ENCODE measurements at places on chromosomes 4 and X. TPM values are rescaled to one million over a fixed set of nuclear protein-coding genes. Genes with fewer than 3 reads are reported as not detected.

DNA sequence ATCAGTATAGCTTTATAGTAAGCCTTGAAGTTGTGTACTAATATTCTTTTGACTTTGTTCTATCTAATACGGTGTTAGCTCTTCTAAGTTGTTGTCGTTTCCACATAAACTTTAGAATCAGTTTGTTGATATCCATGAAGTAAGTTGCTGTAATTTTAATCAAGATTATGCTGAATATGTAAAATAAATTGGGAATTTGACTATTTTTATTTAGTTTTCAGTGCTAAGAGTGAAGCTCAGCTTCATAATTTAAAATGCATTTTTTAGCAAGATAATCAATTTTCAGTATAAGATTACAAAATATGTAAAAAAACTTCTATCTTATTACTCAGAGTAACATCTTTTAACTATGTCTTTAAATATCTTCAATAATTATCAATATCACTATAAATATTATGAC, 1374.8 kb downstream of the PCDH7 start:
- no peak for DNase-seq

DNA sequence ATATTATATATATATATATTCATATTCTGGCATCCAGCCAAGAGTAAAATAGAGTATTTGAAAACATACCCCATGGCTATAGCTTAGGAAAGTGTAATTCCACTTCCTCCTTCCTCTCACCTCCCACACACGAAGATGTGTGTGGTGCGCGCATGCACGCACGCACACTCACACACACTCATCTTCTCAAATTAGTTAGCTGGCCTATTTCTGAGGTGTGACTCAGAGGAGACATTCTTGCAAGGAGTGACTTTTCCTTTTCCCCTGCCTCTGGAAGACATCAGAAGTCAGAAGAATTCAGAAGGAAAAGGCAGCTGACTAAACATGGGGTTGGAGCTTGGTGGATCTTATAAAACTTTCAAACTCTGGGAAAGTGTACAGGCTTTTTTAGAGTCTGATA, 8.8 kb downstream of the ENPEP start:
- no peak for DNase-seq

DNA sequence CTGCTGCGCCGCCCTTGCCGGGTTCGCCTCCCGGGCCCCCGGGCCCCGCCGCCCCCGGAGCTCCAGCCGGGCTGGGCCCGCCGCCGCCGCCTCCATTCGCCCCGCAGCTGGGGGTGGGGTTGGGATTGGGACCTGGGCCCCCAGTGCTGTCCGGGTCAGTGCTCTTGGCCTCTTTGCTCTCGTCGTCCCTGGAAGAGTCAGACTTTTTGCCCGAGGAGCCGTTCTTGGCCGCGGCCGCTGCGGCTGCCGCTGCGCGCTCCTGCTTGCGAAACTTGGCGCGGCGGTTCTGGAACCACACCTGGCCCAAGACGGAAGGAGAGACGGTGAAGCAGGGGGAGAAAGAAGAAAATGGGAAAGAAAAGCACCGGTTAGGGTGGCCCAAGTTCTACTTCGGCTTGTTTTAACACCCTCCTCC, 2.5 kb downstream of the PHOX2B start:
- DNase-seq: no peak

- DNase-seq: no peak
Measured at GRCh38 chr4:156242390-156242789, 288.7 kb upstream of the CTSO start.

DNA sequence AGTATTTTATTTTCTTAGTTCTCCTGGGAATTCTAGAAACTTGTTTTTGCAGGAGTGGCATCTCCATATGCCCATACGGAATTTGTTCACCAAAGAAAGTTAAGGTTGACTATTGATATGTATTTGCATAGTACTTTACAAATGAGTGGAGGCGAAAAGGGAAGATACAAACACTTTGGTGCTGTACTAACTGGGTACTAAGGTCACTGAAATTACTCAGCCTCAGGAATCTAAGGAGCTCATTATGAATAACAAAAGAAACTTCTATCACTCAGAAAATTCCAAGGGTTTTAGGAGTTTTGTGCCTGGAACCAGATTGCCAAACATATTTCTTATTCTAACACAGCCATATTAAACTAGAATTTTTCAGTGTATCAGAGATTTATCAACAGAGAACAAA, 27.4 kb upstream of the TMPRSS11B start:
- no peak for DNase-seq

DNA sequence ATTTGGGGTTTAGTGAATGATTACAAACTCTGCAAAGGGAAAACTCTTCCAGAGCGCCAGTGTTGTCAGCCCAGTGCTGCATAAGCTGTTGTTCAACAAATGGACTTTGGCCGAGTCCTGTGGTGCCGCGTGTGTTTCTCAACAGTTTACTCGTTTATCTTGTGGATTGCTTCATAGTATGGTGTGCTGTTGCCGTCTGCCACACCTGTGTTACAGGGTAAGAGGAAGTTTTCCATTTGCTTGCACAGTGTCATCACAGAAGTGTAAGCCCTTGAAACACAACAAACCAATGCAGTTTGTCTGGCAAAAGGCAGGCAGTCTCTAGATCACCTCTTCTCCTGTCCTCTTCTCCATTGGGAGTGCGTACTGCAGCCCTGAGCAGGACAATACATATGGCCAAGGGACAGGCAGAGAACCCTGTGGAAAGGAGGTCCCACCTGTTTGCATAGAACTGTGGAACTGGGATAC, 66.3 kb downstream of the DCUN1D4 start:
- no peak for DNase-seq

GRCh38 chr4:116702949-116703348, 382.4 kb downstream of the TRAM1L1 start:
- DNase-seq: peak; percentile 4

IL21 gene
- not detected for total RNA-seq

GRCh38 chrX:68784816-68785215, 44.0 kb upstream of the EFNB1 start:
- DNase-seq: no peak

NUDT11 gene
- total RNA-seq: 9.4 TPM

DNA sequence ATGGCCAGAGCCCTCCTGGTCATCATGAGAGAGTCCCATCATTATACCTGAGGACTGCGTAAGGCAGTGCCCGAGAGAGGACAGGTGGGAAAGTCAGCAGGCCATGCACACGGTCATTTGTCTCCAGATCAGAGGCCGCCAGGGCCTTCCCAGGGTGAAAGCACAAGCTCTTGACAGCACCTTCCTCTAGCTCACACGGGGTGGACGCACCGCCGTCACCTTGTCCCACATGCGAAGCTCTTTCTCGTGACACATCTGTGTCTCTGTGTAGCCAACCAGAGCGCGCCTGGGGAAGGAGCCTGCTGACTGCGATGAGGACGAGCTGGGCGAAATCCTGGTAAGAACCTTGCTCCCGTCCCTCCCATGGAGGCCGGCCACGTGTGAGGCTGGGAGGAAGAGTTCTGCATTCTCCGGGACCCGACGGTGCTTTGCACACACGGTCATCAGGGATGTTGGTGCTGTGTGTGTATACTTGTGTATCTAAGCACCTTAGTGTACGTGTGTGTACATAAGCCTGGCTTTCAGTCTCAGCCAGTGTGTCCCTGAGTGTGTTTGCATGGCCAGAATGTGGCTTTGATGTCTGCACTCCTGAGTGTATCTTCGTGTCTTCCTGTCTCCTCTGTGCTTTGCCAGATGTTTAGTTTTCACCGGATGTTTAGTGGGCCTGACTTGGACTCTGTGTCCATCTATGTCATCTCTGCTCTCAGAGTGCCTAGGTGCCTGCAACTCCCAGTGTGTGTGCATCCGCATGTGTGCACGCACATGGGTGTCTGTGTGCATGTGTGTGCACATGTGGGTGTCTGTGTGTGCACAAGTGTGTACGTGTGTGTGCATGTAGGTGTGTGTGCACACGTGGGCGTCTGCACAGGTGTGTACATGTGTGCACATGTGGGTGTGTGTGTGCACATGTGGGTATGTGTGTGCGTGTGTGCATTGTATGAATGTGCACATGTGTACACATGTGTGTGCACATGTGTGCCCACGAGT, 15.1 kb downstream of the ATP5ME start:
- DNase-seq: no peak

OTC gene
- total RNA-seq: not detected

PPEF2 gene
- total RNA-seq: under 0.01 TPM

SPINK2 gene
- total RNA-seq: 209 TPM

REELD1 gene
- not detected for total RNA-seq

DNA sequence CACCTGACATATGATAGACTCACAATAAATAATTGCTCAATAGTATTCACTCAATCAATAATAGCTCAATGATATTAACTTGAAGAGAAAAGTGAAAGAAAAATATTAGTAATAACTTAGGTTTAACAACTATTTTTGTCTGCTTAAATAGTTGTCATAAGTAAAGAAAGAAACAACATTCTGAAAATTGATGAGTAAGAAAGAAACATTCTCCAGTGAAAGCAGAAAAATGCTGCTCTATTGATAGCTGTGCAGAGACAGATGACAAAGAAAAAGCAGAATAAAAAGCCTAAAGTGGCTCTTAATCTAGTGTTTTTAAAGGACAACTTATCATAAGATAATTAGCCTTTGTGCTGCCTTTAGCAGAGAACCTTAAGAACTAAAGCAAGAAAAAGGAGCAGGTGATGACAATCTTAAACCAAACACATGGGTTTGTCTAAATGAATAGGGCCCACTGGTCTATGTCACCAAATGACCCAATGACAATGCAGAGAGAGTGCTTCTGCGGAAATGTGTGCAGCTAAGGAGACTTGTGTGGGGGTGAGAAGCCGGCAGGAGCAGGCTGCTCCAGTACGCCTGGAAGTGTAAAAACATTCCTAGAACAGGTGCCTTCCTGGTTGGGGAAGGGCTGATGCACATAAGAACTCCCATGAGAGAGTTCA, 13.2 kb downstream of the HS3ST1 start:
- DNase-seq: no peak

IL13RA2 gene
- under 0.01 TPM for total RNA-seq

GRCh38 chr4:52096048-52096447, 44.9 kb downstream of the SPATA18 start:
- no peak for DNase-seq

Data from hematopoietic multipotent progenitor cell (in vitro differentiated cells).